ENCODE measurements at places on chromosomes 7 and 10. TPM values are rescaled to one million over a fixed set of nuclear protein-coding genes. Genes with fewer than 3 reads are reported as not detected.
A peak's percentile ranks its signal among the peaks of the same experiment; 100 is the strongest.

- no peak for DNase-seq
- peaks cover 19% of the 10 kb centered on the region for H3K36me3 ChIP-seq
- H3K4me1 ChIP-seq, result peaks cover 44% of the 10 kb centered on the region
- peak overlapping the region; percentile 93 for H3K27ac ChIP-seq
Measured at GRCh38 chr7:151081170-151082101, 827 bp upstream of the FASTK start.

GRCh38 chr10:81040031-81040430 is 502.3 kb downstream of the SH2D4B start:
- H3K27me3 ChIP-seq, result no peaks in the 10 kb centered on the region
- H3K4me1 ChIP-seq, result no peaks in the 10 kb centered on the region

- no peak overlapping the region for H3K27ac ChIP-seq
- H3K27me3 ChIP-seq, result no peaks in the 10 kb centered on the region
- H3K4me3 ChIP-seq, result no peak overlapping the region
Measured at GRCh38 chr10:34213193-34213804, 601.8 kb downstream of the PARD3 start.

DNA sequence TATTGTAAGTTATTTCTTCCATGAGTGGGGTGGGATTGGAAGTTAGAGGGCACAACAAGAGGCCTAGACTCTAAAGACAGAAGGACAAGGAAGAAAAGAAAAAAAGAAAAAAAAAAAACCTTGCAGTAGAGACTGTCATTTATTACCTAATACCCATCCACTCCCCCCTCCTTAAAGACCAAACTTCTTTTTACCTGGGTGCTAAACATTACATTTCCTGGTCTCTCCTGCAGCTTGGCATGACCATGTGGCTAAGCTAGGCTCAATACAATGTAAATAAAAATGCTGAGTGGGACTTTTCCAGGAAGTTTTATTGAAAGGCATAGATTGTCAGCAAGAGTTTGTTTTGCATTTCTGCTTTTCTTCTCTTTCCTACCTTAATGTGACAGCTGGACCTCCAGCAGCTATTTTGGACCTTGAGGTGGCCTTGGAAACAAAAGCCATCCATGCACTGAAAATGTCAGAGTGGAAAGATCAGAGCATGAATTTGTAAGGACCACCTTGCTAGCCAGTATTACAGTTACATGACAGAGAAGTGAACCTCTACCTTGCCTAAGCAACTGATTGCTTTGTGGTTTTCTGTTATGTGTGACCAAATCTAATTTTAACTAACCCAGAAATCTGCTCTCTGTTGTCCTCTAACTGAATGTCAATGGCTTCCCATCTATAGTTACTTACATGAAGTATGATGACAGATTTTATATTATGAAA is 81.3 kb upstream of the SFMBT2 start:
- H3K4me3 ChIP-seq, result no peak overlapping the region
- no peaks in the 10 kb centered on the region for H3K36me3 ChIP-seq
- peaks cover 37% of the 10 kb centered on the region for H3K4me1 ChIP-seq
- DNase-seq, result no peak

- H3K36me3 ChIP-seq, result no peaks in the 10 kb centered on the region
- H3K27ac ChIP-seq, result no peak overlapping the region
- H3K27me3 ChIP-seq, result no peaks in the 10 kb centered on the region
- DNase-seq, result no peak
- H3K4me3 ChIP-seq, result no peak overlapping the region
- H3K4me1 ChIP-seq, result no peaks in the 10 kb centered on the region
Measured at GRCh38 chr7:108026116-108026515, 23.2 kb upstream of the LAMB1 start.

The SYT15B gene
- total RNA-seq, result not detected

The PRR15 gene
- total RNA-seq, result not detected

The MYO3A gene
- not detected for total RNA-seq

The ST8SIA6 gene
- 0.43 TPM for total RNA-seq

The SEC61A2 gene
- total RNA-seq, result 12.7 TPM

The C10orf90 gene
- total RNA-seq, result not detected

The C10orf62 gene
- not detected for total RNA-seq

All from naive thymus-derived CD4-positive, alpha-beta T cell (primary cell).